Activated T-cell treated with anti-CD3 and anti-CD28 coated beads for 4 hours (primary cell): ENCODE measurements at places on chromosomes 3 and 15.
A peak's percentile ranks its signal among the peaks of the same experiment; 100 is the strongest.

DNA sequence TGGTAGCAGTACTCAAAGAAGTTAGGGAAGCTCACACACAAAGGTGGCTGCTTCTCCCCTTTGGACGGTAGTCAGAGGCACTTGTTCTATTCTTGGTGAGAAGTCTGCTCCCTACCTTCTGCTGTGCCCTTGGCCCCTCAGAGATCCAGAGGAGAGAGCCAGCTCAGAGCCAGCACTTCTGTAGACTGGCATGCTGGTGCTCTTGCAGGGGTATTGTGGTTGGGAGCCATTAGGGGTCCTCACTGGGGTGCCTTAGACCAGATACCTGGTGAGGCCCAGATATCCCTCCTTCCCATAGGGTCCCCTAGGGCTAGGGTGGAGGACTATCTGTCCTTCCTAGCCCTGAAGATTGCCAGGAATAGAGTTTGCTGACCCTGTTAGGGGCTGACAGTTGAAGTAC, 140.6 kb downstream of the EEFSEC start:
- no peak for DNase-seq

DNA sequence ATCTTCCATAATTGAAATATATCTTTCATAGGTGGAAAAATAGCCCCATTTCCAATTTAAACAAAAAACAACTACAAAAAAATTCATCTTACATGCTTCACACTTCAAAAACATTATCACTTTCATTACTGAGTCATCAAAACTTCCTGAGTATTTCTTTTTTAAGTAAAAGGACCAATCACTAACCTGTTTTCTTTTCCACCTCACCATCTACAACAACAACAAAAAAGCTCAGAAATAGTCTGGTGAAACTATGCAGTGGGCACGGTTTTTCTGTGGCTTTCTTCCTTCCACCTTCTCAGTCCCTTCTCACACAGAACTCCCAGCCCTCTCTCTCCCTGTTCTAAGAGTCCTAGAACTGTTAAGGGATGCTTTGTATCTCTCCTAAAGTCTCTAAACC, 20.3 kb upstream of the TNIK start:
- no peak for DNase-seq

DNA sequence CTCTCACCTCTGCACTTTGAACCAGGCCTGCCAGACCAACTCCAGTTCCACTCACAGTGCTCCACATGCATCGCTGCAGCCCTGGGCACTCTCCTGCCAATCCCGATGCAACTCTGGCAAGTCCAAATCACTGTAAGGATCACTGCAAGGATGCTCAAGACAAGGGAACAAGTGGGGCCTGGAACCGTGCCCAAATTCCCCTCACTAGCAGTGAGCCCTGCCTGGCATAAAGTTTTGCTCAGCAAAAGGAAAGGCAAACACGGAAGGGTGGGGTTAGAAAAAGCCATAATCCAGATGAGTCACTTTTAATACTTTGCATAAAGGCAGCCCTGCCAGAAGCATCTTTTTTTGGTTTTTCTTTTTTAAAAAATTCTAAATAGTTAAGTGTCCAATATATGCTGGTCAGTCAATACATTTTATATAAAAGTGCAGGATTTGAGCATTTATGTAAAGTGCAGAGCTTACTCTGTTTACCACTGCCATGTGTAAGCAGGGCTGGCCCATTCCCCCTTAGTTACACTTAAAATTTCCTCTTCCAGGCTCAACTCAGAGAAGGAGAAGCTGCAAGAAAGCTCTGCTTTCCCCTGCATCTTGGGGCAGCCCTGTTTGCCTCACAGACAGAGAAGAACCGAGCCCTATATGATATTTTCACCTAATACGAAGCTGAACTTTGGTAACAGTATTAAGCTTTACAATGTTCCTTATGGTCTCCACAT, 102.2 kb downstream of the CD47 start:
- no peak for DNase-seq

- no peak for DNase-seq
Observed at GRCh38 chr3:133883641-133884040, 12.0 kb downstream of the RAB6B start.

GRCh38 chr15:63946524-63947065, 99.7 kb downstream of the DAPK2 start:
- DNase-seq: no peak

DNA sequence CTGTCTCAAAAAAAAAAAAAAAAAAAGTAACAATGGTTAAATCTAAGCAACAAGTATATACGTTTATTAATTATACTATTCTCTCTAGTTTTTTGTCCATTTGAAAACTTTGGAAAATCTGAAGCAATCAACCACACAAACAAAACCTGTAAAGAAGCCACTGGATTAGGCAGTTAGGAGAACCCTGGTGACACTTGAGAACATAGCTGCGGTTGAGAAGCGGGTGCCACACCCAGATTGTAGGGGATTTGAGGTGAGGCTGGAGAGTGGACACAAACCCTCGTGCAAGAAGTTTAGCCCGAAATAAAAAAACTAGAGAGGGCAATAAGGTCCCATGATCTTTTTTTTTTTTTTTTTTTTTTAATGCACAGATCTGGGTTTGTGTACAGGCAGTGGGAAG, 25.9 kb upstream of the ZBTB38 start:
- no peak for DNase-seq

GRCh38 chr3:58041182-58041825, 33.1 kb downstream of the FLNB start:
- DNase-seq: no peak

- no peak for DNase-seq
Observed at GRCh38 chr3:170506556-170506955, 79.3 kb downstream of the SLC7A14 start.

- no peak for DNase-seq
Observed at GRCh38 chr3:197151580-197151979, 122.0 kb upstream of the MELTF start.

- no peak for DNase-seq
Observed at GRCh38 chr15:93719921-93720351, 511.4 kb upstream of the MCTP2 start.

GRCh38 chr3:77535116-77535515, 495.2 kb downstream of the ROBO2 start:
- no peak for DNase-seq

- DNase-seq: peak; percentile 35
Observed at GRCh38 chr3:125141596-125142419, 70.7 kb downstream of the SLC12A8 start.

- peak; percentile 76 for DNase-seq
Observed at GRCh38 chr3:143674100-143674968, 173.9 kb downstream of the SLC9A9 start.

DNA sequence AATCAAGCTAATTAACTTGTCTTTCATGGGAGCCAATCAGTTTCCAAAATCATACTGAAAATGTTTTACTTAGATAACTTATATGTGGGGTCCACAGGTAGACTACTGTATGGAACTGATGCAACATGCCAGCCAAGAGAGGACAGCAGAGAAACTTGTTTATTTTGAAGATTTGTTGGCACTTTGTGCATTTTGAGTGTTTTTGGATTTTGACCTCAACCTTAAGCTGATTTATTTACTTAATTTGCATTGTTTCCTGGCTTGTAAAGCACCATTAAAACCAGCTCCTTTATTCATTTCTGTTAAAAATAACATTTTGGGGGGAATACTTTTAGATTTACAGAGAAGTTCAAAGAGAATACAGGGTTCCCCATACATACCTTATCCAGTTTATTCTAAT, 166.6 kb downstream of the MCTP2 start:
- no peak for DNase-seq

GRCh38 chr3:17076940-17077605, 192.3 kb downstream of the PLCL2 start:
- no peak for DNase-seq

GRCh38 chr3:58022490-58022889, 14.3 kb downstream of the FLNB start:
- no peak for DNase-seq

DNA sequence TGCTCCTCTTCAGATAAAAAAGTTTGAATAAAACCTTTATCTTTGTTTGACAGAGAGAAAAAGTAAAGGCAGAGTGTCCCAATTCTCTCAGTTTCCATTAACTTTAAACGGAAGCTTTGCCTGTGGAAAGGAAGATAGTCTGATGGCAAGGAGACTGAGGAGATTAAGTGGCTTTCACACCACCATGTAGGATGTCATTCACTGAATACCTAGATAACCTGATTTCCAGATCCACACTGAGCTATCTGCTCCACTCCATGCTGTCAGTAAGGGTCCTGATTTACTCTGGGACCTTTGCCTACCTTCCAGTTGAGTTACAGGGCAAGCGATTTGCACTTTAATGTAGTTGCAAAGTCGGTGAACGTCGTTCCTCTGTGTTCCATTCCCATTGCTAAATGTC, 233.4 kb upstream of the TBL1XR1 start:
- DNase-seq: no peak

DNA sequence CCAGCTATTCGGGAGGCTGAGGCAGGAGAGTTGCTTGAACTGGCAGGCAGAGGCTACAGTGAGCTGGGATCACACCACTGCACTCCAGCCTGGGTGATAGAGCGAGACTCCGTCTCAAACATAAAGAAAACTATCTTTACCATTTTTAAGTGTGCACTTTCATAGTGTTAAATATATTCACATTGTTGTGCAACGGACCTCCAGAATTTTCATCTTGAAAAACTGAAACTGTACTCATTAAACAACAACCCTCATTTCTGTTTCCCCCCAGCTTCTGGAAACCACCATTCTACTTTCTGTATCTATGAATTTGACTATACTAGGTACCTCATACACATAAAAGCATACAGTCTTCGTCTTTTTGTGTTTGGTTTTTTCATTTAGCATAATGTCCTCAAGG, 375.1 kb downstream of the SHQ1 start:
- no peak for DNase-seq

GRCh38 chr15:63323798-63324563, 46.6 kb downstream of the APH1B start:
- DNase-seq: no peak

GRCh38 chr3:46495901-46496456, 1.8 kb upstream of the RTP3 start:
- no peak for DNase-seq

DNA sequence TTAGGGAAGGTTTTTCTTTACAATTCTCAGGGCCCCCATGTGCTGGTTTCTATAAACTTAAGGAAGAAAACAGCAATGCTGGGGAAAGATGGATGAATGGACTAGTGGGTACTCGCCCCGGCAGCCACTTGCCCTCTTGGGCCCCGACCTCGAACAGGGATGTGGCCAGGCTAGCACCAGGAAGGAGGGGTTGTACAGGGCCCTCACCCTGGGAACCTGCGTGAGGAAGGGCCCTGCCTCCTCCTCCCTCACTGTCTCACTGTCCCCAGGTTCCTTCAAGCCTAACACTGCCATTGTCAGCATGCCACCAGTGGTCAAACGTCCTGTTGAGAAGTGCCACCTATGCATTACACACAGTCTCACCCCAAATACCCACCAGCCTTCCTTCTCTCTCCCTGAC, 9.1 kb downstream of the ADAMTS17 start:
- no peak for DNase-seq
